ENCODE measurements at places on chromosomes 6 and 20.
A peak's percentile ranks its signal among the peaks of the same experiment; 100 is the strongest.

GRCh38 chr6:77548190-77548589 lies 84.9 kb upstream of the HTR1B start:
- no peak for DNase-seq

DNA sequence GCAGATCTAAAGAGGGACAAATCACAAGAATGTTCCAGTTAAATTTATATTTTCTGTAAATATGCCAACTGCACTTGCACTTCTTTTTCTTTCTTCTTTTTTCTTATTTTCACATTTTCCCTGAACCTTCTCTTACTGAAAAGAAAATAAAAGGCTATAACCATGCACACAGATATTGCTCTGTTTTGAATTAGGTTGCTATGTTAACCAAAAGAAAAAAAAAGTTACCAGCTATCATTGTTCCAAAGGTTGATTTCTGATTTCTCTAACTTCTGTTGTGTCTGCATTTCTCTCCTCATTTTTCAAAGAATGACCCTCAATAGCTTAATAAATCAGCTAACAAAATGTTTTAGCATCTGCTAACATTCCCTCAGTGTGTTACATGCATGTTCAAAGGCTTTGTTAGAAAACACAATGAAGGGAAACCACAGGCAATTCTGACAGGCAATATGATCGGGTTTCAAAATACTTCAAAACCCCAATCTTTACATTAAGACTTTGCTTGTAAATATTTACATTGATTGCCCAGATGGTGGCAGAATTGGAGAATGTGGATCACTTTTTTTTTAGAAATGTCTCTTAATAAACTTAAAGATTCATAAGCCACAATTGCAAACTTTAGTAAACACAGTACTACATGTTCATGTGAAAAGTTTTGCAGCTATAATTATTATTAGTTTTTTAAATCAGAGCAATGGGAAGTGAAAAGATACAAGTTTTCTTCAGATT lies 928.3 kb upstream of the FLRT3 start:
- DNase-seq: no peak

- no peak for DNase-seq
These were observed 451.2 kb upstream of the JAG1 start for GRCh38 chr20:11124849-11125505.

- no peak for DNase-seq
These were observed 109.0 kb downstream of the PRND start for GRCh38 chr20:4830696-4831095.

GRCh38 chr20:45920462-45921336 lies 8.7 kb upstream of the PLTP start:
- no peak for DNase-seq

- no peak for DNase-seq
These were observed 1760.2 kb upstream of the DEFB115 start for GRCh38 chr20:29497261-29497671.

DNA sequence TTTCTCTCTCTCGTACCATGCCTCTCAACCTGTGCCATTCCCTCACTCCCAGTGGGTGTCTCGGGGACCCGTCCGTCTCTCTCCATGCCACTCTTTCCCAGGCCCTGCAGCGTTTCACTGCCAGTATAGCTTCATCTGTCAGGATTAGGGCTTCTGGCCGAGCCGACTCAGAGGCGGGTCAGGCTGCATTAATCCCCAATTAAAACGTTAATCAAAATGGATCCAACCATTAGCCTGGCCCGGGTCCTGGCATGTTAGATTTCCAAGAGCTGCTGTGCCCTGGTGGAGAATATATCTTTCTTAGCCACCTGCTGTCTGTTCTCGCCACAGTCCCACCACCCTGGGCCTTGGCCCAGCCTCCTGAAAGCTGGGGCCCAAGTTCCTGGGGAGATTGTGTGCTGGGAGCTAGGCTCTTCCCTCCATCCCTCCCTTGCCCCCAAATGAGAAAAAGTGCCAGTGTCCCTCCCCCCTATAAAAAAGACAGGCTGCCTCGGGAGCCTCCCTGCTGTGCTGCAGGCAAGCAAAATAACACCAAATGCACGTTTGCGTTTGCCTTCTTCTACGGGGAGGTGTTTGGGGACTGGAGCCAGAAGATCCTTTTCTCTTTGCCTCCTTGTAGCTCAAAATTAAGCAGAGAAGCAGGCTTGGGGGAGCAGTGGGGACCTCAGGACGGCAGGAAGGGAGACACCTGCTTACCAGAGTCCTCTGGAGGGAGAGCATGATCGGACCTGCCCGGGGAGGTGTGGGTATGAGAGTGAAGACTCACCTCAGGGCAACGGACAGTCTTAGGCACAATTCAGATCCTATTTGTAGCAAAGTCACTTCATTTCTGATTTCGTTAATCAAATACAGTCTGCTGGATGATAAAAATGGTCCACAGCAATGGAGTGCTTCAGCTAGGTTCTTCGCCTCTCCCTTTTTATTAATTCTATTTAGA lies 3.0 kb downstream of the KCNG1 start:
- DNase-seq: no peak

DNA sequence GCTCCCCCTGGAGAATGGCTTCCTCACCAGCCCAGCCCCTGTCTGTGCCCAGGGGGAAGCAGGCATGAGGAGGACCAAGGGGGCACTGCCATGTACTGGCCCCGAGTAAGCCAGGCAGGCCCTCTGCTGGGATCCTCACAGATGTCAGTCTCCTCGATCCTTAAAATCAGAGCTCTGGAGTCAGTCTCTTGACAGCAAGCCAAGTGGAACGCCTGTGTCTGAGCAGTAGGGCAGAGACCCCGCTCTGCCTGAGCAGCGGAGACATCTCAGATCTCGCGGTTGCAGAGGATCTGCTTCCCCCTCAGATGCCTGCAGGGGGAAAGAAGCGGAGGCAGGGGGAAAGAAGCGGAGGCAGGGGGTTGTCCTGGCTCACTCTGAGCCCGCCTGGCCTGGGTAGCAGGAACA lies 92.6 kb downstream of the SNX5 start:
- no peak for DNase-seq

GRCh38 chr6:131954775-131955107 lies 3.6 kb upstream of the CCN2 start:
- no peak for DNase-seq

DNA sequence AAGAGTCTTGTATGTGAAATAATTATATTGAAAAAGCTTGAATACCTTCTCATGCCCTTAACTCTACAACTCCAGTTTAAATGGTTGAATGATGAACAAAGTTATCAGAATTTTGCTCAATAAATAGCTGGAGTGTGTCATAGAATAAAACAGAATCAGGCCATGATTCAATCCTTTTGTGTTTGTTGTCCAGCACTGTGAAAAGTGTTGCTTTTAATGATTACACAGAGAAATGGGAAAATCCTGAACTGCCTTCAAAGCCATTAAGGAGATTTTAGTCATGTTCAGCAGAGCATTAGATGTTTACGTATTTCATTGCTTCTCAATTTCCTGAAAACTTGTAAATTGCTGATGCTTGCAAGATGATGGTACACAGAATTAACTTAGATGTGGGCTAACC lies 262.9 kb upstream of the BTBD3 start:
- no peak for DNase-seq

DNA sequence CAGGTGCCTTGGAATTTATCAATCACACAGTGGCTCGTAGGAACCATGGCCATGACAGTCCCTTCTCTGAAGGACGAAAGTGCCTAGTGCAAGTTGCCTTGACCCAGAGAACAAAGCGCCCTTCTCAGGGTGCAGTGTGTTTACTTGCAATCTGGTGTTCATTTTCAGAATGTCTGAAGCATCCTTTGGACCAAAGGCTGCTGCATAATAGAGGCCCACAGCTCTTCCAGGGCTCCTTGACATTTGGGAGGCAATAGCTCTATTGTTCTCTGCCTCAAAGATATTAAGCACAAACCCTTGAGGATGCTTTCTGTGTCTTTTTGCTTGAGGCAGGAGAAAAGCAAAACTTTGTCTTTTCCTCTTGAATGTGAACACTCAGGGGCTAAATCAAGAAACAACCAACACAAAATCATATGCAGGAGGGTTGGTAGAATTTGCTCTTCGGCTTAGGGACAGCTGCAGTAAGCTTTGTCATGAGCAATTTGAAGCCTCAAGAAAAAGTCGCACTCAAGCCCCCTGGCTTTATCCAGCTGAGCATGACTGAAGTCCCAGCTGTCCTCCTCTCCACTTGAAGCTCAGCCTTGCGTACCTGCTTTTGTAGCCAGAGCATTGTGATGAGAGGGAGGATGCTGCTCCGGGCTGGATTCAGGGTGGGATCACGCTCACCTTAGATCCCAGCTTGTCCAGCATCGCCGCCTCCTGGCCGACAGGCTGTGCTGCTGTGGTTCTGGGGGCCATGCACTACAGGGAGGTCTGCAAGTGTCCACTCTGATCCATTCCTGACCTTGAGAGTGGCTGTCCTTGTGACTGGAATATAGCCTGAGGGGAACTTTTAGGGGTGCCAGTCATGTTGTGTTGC lies 495.4 kb downstream of the CDH26 start:
- DNase-seq: peak; percentile 4

DNA sequence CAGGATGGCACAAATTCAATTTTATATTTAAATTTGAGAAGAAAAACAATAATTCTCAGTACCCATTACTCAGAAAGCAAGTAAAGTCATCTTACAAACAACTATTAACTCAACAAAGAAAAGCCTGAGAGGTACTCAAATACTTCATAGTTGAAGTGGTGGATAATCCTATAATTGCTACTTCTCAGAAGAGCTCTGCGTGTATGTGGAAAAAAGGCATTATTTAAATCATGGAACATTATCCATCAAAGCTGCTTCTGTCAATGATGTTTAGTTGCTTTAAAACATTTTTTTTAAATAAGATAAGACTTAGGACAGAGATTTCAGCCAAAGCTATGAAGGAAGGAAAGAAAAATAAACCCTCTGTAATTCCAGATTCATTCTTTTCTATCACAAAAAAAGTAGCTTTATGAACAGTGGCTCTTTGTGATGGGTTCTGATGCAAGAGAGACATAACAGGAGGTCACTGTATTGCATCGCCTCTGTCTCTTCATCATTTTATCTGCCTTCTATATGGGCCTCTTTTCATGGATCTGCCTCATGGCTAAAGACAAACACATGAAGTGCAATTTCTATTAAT lies 367.9 kb upstream of the SLC35B3 start:
- DNase-seq: no peak
